ENCODE measurements at places on chromosomes 13 and 19. TPM values are rescaled to one million over a fixed set of nuclear protein-coding genes. Genes with fewer than 3 reads are reported as not detected.

The SELENOV gene
- not detected for total RNA-seq

The CYSLTR2 gene
- 1.1 TPM for total RNA-seq

The PTGER1 gene
- not detected for total RNA-seq

- no peak for DNase-seq
Observed at GRCh38 chr13:75347925-75348324, 134.0 kb downstream of the TBC1D4 start.

DNA sequence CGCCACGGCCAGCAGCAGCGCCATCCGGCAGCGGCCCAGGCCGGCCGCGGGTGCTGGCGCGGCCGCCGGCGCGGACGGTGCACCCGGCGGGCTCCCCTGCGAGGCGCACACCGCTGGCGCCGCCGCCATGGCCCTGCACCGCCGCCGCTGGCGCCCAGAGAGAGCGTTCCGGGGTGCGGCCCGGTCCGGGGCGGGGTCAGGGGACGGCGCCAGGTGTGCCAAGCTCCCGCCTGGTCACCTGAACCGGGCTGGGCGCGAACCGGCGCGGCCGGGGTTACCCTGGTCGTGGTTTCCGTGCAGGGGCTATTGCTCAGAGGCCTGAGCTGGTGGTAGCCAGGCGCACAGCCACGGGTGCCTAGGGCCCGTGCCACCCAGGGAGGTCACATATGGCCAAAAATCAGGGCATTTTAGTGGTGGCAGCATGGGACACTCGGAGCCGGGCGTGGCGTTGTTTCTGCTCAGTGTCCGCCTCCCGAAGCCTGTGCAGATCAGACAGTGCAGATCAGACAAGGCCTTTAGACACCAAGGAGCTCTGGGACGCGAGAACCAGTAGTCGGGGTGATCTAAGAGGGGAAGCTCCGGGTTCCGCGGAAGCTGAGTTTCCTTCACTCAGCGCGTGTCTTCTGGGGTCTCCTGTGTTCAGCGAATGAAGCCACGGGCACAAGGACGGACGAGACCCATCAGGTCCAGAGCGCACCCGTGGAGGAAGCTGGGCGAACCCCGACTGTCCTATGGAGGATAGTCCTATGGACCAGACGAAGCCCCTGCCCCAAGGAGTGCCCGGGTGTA is at the start of gene TMEM238:
Gene TMEM238, minus strand, starts transcription at position 162 of the 789 bp plus-strand sequence. Its CDS starts 33 bp downstream, at position 129.
- no peak for DNase-seq

DNA sequence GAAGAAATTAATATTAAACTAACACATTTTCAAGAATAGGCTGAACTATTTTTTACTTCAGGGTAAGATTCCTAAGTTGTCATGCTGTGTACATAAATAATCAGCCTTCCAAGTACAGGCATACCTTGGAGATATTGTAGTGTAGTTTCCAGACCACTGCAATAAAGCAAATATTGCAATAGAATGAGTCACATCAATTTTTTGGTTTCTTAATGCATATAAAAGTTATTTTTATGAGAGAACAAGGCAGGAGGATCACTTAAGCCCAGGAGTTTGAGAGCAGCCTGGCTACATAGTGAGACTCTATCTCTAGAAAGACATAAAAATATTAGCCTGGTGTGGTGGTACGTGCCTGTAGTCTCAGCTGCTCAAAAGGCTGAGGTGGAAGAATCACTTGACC is 511.5 kb downstream of the UQCRFS1 start:
- no peak for DNase-seq

- no peak for DNase-seq
Observed at GRCh38 chr13:110293037-110293436, 13.9 kb downstream of the COL4A1 start.

The IRGC gene
- not detected for total RNA-seq

The SULT2A1 gene
- total RNA-seq: not detected

The LHFPL6 gene
- total RNA-seq: 22.5 TPM

The SH2D3A gene
- not detected for total RNA-seq

The CNFN gene
- total RNA-seq: not detected

The ONECUT3 gene
- total RNA-seq: not detected

DNA sequence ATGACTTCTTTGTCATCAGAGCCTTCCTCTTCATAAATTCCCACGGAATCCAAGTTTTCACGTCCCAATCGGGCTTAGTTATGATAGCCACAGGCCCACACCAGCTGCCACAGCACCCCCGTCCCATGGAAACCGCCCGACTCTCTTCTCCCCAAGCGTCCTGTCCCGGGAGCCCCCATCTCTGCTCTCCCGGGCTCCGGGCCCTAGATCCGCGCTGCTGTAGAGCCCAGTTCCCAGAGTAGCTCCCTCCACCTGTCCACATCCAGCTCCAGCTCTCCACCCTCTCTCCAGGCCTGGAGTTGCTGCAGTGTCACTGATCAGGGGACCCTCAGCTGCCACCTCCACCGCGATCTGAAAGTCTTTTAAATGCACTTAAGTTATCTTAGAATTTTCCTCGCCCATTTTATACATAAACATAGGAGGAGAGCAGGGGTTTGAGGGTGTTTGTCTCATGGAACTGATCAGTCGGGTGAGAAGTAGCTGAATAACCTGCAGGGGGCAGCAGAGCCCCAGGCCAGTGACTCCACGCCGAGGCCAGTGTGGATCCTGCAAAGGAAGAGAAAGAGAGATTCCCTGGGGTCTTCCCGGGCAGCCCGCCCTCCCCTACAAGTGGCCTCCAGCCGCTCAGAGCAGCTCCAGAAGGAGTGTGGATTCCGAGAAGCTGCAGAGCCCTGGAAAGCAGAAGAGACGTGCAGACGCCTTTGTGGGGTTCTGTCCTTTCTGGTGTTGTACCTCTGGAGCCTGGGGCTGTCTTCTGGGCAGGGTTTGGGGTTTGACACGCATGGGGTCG is 1.1 kb upstream of the ZNF763 start:
- DNase-seq: peak; percentile 17
